ENCODE measurements at places on chromosomes 2 and 18. TPM values are rescaled to one million over a fixed set of nuclear protein-coding genes. Genes with fewer than 3 reads are reported as not detected.

DNA sequence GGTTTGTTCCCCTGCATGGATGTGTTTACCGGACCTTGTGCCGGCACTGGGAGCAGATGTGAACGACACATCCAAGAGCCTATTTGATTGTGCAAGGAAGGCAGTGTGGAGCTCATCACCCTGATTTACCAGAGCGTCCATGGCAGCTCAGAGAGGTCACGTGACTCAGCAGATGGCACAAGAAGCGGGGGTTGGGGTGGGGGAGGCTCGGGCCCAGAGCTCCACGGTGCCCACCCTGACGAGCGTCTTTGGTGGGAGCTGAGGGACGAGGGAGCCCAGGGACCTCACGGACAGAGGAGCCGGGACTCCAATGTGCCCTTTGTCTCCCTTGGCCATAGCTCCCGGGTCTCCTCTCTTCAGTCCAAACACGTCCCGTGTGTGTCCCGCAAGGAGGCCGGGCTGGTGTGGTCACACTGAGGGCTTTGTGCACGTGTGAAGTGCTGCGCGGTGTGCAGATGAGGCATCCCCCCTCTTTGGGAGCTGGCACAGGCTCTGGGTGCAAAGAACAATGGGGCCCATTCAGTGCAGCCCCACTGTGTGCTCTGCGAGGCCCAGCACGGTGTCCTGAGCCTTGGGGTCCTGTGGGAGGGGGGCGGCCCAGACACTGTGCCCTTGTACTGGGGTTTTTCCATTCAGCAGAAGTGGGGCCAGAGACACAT is 15.5 kb downstream of the KCNIP3 start:
- peaks cover 9% of the 10 kb centered on the region for H3K27me3 ChIP-seq
- no peak overlapping the region for H3K27ac ChIP-seq
- H3K4me1 ChIP-seq: no peaks in the 10 kb centered on the region
- no peak overlapping the region for H3K4me3 ChIP-seq
- no peaks in the 10 kb centered on the region for H3K36me3 ChIP-seq

DNA sequence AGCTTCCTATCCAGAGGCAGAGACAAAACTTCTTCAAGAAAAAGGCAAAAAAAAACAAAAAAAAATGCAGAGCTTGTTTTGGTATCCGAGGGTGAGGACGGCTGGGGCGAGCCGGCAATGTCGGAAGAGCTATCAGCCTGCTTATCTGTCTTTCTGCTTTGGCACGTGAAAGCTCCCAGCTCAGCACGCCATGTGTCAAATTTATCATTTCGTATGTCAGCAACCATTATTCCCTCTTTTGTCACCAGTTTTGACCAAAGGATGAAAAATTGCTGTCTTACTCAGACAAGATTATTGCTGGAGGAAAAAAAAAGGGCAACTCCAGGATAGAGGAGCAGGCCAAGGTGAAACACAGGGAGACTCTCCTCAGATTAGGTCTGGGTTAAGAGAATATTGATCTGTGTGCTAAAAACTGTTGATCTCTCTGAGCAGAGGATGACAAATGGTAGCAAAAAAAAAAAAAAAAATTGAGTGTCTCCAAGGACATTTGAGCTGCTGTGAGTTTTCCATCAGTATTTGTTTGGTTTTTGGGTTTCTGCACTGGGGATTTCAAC is 532.0 kb upstream of the POU3F3 start:
- H3K27ac ChIP-seq: peak overlapping the region; percentile 40
- H3K4me3 ChIP-seq: peak overlapping the region; percentile 30
- H3K27me3 ChIP-seq: peaks cover 2% of the 10 kb centered on the region

GRCh38 chr2:232473467-232473890 is 14.2 kb downstream of the ECEL1 start:
- no peak overlapping the region for H3K4me3 ChIP-seq
- H3K27ac ChIP-seq: no peak overlapping the region
- peaks cover 19% of the 10 kb centered on the region for H3K27me3 ChIP-seq
- peak; percentile 92 for DNase-seq

DNA sequence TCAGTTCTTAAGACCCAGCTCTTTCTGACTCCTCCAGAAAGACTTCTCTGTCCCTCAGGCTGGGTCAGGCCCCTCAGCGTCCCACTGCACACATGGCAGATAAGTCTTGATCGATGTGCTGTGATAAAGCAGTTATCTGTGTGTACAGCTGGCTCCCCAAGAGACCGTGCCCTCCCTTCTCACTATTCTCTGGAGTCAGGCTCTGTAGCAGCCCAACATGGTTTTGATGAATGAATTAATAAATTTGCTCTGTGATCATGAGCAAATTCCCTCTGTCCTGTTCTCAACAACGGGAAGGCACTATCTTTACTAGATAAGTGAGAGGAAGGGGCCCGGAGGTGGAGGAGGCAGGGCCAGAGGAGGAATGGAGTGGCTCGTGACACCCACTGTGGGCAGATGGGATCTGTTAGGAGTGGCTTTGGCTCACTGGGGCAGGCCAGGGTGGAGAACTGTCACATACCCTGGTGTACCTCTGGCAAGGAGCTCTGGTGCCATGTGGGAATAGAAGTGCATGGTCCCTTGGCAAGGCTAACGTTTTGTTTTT is 48.3 kb downstream of the ZFP36L2 start:
- H3K27ac ChIP-seq: no peak overlapping the region
- H3K36me3 ChIP-seq: no peaks in the 10 kb centered on the region
- H3K4me3 ChIP-seq: no peak overlapping the region
- H3K27me3 ChIP-seq: no peaks in the 10 kb centered on the region
- peaks cover 10% of the 10 kb centered on the region for H3K4me1 ChIP-seq
- DNase-seq: no peak

DNA sequence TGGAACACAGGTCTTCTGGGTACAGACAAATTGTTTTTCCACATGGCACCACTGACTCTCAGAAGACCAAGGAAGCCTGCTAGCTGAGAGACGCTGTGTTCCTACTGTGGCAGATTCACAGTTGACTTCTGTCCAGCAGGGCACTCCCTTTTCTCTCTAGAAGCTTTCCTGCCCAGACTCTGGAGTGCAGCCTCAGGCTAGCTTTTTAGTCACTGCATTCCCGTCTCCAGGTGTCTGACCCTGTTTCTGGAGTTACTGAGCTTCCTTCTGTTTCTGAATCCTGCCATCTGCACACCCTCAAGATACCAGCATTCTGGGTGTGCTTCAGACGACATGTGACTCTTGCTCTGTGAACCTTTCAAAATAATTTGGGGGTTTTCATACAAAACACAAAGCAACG is 125.1 kb downstream of the TMEM200C start:
- H3K27me3 ChIP-seq: no peaks in the 10 kb centered on the region
- no peaks in the 10 kb centered on the region for H3K36me3 ChIP-seq

DNA sequence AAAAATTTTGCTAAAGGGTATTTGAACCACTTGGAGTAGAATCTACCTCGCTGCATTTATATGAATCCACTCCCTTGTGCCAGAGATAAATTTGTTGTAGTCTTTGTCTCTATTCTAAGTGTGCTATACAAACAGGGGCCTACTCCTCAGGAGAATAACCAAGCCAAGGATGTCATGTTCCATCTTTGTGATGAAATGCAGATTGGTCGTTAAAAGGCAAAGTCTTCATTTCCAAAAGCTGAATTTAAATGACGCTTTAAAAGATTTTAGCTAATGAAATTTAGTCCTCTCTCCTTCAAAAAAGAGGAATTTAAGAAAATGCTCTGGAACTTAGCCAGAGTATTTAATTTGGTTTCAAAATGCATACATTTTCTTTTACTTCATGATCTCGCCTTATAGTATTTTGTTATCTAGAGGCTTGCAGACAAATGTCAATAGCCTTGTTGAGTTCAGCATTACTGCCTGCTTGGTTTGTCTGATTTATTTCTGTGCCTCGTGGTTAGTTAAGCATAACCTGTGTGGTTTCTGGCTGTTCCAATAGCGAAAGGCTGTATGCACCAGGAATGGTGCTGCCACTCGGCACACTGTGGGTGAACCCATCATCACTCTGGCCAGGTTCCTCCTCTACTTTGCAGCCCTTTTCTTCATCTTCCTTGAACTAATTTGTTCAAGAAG is 417.6 kb downstream of the ZNF521 start:
- peaks cover 14% of the 10 kb centered on the region for H3K4me1 ChIP-seq
- no peaks in the 10 kb centered on the region for H3K27me3 ChIP-seq
- no peak for DNase-seq
- no peak overlapping the region for H3K4me3 ChIP-seq

The CXCR2 gene
- total RNA-seq: not detected

The LRRC30 gene
- not detected for total RNA-seq

- no peak overlapping the region for H3K27ac ChIP-seq
- H3K36me3 ChIP-seq: no peaks in the 10 kb centered on the region
- no peak for DNase-seq
- H3K4me3 ChIP-seq: no peak overlapping the region
- H3K27me3 ChIP-seq: no peaks in the 10 kb centered on the region
Observed at GRCh38 chr2:104880076-104880475, 26.2 kb downstream of the POU3F3 start.

The GCC2 gene
- 19.0 TPM for total RNA-seq

- no peaks in the 10 kb centered on the region for H3K27me3 ChIP-seq
- DNase-seq: no peak
- no peaks in the 10 kb centered on the region for H3K4me1 ChIP-seq
- H3K4me3 ChIP-seq: no peak overlapping the region
- H3K36me3 ChIP-seq: no peaks in the 10 kb centered on the region
Observed at GRCh38 chr2:48496849-48497248, 33.1 kb upstream of the STON1 start.

GRCh38 chr2:180980106-180980942 is at the start of gene UBE2E3:
TSS of gene UBE2E3 (plus strand) at chr2:180980605. CDS start at chr2:180982043, 1,438 bp downstream.
- peak within 1 kb of the TSS; percentile 71 for H3K4me3 ChIP-seq
- H3K36me3 ChIP-seq: peaks cover 4% of the 10 kb centered on the region
- peak; percentile 16 for DNase-seq
- peaks cover 16% of the 10 kb centered on the region for H3K4me1 ChIP-seq
- H3K27ac ChIP-seq: peak within 1 kb of the TSS; percentile 90

The GPR55 gene
- total RNA-seq: not detected

- no peak overlapping the region for H3K4me3 ChIP-seq
- peaks cover 7% of the 10 kb centered on the region for H3K4me1 ChIP-seq
- no peak overlapping the region for H3K27ac ChIP-seq
- H3K36me3 ChIP-seq: no peaks in the 10 kb centered on the region
- no peak for DNase-seq
Observed at GRCh38 chr18:26471027-26471426, 77.3 kb downstream of the KCTD1 start.

DNA sequence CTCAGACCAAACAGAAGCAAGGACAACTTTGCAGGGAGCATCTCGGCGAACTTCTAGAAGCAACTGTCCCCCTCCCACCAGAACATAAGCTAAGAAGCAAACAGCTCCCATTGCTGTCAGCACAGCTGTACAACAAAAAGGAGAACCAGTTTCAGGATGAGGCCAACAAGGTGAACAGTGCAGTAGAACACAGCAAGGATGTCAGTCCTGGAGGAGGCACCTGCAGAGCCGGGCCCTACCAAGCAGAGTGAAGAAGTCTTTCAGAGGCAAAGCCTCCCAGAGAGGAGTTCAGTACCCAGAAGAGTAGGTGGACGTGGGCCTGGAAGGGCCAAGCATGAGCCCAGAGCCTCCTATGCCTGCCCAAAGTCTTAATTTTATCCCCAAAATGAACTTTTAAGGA is 1.0 kb downstream of the PASK start:
- H3K27ac ChIP-seq: no peak overlapping the region
- no peaks in the 10 kb centered on the region for H3K27me3 ChIP-seq
- no peak for DNase-seq
- H3K4me1 ChIP-seq: peaks cover 13% of the 10 kb centered on the region
- no peaks in the 10 kb centered on the region for H3K36me3 ChIP-seq

- H3K27ac ChIP-seq: peak overlapping the region; percentile 83
- no peak overlapping the region for H3K4me3 ChIP-seq
- H3K36me3 ChIP-seq: no peaks in the 10 kb centered on the region
- H3K27me3 ChIP-seq: no peaks in the 10 kb centered on the region
Observed at GRCh38 chr2:226684563-226684959, 115.1 kb downstream of the IRS1 start.

DNA sequence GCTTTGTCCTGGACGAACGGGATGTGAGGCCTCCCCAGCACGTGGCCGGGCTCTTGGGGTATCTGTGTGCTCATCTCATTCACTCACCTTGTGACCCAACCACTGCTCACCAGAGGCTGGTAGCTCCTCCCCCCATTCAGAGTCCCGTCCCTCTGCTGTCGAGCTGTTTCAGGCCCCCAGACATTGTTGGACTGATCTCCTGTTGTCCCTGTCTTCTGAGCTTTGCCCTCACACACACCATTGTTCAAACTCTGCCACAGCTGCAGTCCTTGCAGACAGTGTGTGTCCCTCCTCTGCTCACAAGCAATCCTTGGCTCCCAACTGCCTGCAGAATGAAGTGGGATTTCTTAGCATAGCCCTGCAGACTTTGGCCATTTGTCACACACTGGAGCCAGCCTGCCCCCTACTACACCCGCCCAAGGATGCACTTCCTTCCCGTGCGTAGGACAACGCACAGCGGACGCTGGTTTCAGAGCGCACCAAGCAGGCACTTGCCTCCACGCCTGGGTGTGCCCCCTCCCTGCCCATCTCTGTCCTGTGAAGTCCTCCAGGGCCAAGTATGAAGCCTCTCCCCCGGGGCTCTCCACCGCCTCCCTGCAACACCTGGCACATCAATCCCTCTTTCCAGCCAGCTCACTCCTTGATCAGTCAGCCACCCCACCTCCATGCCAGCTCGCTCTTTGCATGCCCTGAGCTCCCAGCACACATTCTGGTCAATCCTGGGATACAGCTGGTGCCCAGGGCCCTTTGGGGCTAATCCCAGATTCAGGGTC is 16.5 kb upstream of the PRLH start:
- no peak for DNase-seq
- no peaks in the 10 kb centered on the region for H3K4me1 ChIP-seq
- no peak overlapping the region for H3K4me3 ChIP-seq
- no peak overlapping the region for H3K27ac ChIP-seq
- H3K36me3 ChIP-seq: no peaks in the 10 kb centered on the region

- DNase-seq: no peak
- no peaks in the 10 kb centered on the region for H3K27me3 ChIP-seq
- no peaks in the 10 kb centered on the region for H3K4me1 ChIP-seq
- no peak overlapping the region for H3K27ac ChIP-seq
- H3K36me3 ChIP-seq: no peaks in the 10 kb centered on the region
- no peak overlapping the region for H3K4me3 ChIP-seq
Observed at GRCh38 chr18:4282954-4283353, 172.2 kb downstream of the DLGAP1 start.

The UGT1A8 gene
- not detected for total RNA-seq

The EDAR gene
- total RNA-seq: not detected

DNA sequence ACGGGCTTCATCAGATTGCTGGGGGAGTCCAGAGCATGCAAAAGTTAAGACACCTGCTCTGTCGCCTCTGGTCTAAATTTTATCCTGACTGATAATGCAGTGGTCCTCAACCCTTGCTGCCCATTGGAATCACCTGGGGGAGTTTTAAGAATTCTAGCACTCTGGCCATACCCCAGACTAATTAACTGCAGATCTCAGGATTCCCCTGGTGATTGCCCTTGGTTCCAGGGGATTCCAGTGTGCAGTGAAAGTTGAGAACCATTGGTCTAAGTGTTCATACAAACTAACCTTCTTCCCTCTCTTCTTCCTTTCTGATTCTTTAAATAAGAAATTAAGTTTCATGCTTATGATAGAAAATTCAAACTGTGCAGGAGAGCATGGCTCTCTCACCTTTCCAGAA is 105.7 kb upstream of the MGAT5 start:
- H3K4me3 ChIP-seq: no peak overlapping the region
- peaks cover 3% of the 10 kb centered on the region for H3K36me3 ChIP-seq
- H3K27me3 ChIP-seq: no peaks in the 10 kb centered on the region
- H3K4me1 ChIP-seq: 0 out of 2 replicates have a peak, but pooled peaks cover 3% of the 10 kb centered on the region
- DNase-seq: no peak

The INO80C gene
- 7.3 TPM for total RNA-seq

- no peak overlapping the region for H3K27ac ChIP-seq
- no peaks in the 10 kb centered on the region for H3K27me3 ChIP-seq
- no peaks in the 10 kb centered on the region for H3K4me1 ChIP-seq
- DNase-seq: no peak
- no peak overlapping the region for H3K4me3 ChIP-seq
Observed at GRCh38 chr2:182228073-182228473, 198.8 kb downstream of the PDE1A start.
